ENCODE measurements at places on chromosomes 1 and 21.

- no peak for DNase-seq
Measured at GRCh38 chr1:3638676-3639075, 11.2 kb downstream of the WRAP73 start.

GRCh38 chr1:154666051-154666790, 58.2 kb upstream of the ADAR start:
- no peak for DNase-seq

GRCh38 chr21:40386294-40386911, 460.6 kb downstream of the DSCAM start:
- no peak for DNase-seq

DNA sequence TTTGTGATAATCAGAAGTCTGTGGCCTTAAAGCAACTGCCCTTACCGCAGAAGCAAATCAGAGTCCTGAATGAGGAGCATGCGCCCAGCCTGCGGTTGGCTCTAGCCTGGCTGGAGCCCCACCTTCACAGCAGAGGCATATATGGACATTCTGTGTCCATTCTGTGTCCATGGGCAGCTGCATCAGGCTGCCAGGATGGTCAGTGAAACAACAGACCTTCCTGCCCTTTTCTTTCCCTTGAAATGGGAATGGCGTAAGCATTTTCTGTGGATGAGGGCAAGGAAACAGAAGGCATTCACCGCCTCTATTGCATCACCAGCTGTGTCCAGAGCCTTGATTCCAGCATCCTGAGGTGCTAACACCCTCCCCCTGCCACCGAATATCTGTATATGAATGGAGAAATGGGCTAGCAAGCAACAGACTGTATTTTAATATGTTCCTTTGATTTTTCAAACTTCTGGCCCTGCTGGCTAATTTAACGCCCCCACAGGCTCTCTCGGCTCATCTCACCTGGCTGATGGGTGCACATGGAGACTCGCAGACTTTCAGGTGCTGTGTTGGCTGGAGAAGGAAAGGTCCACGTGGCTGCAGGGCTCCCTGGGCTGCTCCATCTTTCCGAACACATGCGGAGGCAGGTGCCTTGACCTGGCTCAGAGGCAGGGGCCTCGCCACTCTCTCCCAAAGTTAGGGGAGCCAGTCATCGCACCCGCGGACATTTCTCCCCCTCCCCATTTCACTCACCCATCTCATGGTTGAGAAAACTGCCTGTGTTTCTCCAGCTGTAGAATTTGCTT, 159.2 kb downstream of the GALNT2 start:
- DNase-seq: no peak

DNA sequence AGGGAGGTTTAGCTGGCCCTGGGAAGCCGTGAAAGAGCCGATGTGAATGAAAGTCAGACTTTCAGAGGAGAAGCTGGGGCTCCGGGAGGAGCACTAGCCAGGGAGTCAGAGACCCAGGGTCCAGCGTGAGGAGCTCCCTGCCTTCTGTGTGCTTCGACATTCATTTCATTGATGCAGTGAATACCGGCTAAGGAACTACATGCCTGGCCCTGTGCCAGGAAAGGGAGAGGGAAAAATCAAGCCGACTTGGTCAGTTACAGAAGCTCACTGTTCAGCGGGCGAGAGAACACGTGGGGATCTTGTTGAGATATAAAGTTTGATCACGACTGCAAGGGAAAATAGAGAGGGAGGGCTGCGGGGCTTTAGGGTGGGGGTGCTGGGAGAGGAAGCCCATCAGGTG, 76.7 kb upstream of the RUNX3 start:
- DNase-seq: no peak

- no peak for DNase-seq
Measured at GRCh38 chr1:221157026-221157761, 278.0 kb downstream of the HLX start.

- no peak for DNase-seq
Measured at GRCh38 chr1:62406576-62406975, 30.3 kb upstream of the USP1 start.

DNA sequence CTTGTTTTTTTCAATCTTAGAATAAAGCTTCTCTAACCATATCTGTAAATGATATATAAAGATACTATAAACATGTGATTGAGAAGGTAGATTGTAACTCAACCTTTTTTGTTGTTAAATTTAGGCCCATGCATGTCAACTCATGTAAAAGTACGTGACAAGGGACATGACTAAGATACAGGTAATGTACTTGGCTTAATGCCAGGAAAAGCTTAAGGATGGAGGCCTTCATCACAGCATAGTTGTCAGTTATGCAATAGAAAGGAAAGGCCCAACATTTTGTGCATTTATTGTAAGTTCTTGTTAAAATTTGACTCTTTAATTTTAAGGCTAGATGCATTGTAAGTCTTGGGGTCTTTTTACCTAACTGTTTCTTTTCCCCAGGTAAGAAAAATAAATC, 305.1 kb downstream of the LTN1 start:
- no peak for DNase-seq

GRCh38 chr1:186618401-186619170, 61.6 kb downstream of the PTGS2 start:
- no peak for DNase-seq

DNA sequence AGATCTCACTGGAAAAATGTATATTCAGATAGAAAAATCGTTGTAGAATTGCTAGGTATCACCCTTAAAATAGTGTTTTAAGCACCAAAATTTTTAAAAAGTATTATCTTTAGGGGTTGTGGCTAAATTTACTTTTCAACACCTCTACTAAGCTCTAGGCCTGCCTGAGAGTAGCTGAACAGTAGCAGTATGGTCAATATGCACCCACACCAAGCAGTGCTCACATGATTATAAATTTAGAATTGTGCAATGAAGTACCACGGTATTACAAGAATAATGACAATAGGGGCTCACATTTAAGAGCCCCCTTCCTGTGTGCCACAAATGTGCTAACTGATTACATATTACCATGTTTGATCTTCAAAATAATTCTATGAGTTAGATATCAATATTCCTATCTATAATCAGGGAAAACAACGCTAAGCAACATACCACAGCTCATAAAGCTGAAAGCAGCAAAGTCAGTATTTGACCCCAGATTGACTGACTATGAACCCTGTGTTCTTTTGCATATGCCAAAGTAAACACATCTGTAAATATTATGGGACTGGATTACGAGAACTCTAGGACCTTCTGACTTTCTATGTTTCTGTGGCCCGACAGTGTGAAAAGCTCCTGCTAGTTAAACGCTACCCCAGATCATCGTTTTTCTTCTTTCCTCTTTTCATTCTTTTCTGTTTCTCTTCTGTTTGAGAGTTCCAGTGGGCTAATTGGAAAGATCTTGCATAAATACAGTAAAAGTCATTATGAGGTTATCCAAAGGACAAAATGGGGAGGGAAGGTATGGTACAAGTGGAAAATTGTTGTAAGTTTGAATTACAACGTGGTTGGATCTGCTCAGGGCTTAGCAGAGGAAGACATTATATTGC, 201.1 kb upstream of the C1orf87 start:
- no peak for DNase-seq

- no peak for DNase-seq
Measured at GRCh38 chr1:234469376-234469775, 9.6 kb downstream of the TARBP1 start.
